ENCODE measurements at places on chromosomes 11 and 22.

DNA sequence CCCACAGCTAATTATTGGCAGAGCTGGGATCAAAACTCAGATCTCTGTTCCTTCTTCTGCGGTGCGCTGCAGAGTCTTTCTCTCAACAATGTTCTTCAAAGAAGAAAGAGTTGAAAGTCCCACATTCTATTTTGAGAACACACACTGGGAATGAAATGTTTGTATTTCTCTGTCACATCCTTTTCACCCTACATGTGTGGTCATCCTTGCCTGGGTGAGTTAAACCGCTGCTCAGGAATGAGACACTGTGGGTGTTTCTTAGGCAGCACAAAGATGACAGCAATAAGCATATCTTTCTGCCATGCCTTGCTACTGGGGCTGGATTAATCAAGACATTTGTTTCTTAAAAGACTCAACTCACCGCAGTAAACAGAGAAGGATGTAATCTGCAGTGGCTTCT, 222.6 kb downstream of the LARGE1 start:
- peak; percentile 8 for DNase-seq

DNA sequence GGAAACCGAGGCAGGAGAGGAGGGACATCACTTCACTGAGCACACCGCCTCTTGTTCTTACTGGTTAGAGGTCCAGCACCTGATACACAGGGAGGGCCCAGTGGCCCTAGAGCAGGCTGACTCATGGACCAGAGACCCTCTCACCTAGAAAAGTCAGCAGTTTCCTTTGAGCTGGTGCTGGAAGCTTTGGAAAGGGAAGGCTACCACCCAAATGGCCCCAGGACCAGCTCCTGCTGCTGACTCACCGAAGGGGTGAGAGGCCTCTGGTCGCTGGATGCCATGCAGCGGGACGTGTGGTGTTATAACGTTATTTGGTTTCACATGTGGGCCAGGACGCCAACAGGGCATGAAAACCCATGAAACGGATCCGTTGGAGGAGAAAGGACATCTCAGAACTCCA, 3.8 kb downstream of the NADSYN1 start:
- DNase-seq: no peak

DNA sequence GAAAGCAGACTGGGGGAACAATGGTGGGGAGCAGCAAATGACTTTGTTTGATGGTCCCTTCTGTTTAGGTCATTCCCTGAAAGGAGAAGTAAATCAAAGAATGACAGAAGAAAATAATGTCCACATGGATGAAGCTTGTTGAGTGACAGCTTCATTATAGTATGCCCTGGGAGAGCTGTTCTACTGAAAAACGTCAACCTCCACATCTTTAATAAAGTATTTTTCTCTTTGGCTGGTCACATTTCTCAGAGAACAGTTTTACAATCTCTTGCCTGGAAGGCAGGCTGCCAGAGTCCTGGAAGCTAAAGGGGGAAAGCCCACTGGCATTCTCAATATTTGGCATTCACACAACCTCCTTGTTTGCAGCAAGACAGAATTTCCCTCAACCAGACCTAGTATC, 287.9 kb downstream of the SWAP70 start:
- no peak for DNase-seq

- no peak for DNase-seq
Observed at GRCh38 chr11:125873881-125874555, 13.4 kb upstream of the HYLS1 start.

DNA sequence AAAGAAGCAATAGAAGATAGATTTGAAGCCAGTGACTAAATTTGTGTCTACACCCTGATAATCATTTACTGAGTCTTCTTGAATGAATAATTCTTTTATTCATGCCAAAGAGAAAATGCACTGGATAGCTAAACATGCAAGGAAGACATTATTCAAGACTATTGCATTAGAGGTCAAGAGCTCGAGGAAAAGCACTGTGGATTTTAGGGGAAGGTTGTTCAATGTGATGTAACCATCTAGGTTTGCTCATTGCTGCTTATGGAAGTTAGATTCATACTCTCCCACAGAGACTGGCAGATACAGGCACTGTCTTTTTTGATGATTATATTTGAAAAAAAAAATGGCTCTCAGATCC, 682.1 kb downstream of the KCNA4 start:
- no peak for DNase-seq

GRCh38 chr11:20159466-20160381, 551 bp downstream of the DBX1 start:
- no peak for DNase-seq

DNA sequence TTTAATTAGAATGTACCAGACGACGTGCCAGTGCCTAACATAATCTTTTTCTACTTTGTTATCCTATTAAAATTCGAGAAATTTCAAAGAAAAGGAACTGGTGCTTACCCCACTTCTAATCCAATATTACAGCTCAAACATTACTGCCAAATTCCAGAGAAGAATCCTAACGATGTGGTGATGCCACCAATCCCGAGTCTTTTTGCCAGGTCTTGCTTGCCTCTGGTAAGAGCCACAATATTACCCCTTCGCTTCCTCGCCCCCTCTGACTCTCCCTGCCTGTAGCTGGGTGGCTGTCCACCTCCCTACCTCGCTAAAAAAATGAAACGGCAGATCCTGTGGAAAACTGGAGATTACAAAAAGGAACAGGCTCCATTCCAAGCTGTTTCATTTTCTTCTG, 49.4 kb upstream of the TBCEL start:
- DNase-seq: no peak

GRCh38 chr11:19812710-19813109, 100.1 kb downstream of the NAV2 start:
- no peak for DNase-seq

- no peak for DNase-seq
Observed at GRCh38 chr11:92854162-92854561, 115.3 kb upstream of the MTNR1B start.

Measured in skeletal muscle cell (primary cell).